ENCODE measurements at places on chromosomes 4 and X.
A peak's percentile ranks its signal among the peaks of the same experiment; 100 is the strongest.

DNA sequence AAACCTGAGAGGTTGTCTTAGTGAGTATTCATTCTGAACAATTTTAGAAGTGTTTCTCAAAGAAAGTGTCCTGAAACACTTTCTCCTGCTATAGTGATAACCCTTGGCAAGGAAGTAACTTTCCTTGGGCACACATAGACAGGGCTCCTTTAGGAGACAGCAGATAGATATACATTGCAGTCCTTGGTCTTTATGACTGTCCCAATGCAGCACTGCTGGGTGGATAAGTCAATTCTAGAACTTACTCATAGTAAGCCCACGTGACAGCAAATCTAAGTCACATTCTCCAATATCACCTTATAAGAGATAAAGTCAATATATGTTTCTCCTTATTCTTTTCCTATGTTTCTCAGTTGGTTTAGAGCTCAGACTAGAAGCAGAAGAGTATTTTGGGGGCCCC is 46.7 kb downstream of the GPRASP3 start:
- H3K27ac ChIP-seq, result no peak overlapping the region
- no peaks in the 10 kb centered on the region for H3K36me3 ChIP-seq
- no peak for DNase-seq
- H3K4me3 ChIP-seq, result no peak overlapping the region
- H3K4me1 ChIP-seq, result no peaks in the 10 kb centered on the region

- H3K27me3 ChIP-seq, result no peaks in the 10 kb centered on the region
- no peaks in the 10 kb centered on the region for H3K36me3 ChIP-seq
- H3K4me1 ChIP-seq, result no peaks in the 10 kb centered on the region
- DNase-seq, result no peak
- H3K27ac ChIP-seq, result no peak overlapping the region
Observed at GRCh38 chr4:10806953-10807645, 122.5 kb upstream of the CLNK start.

GRCh38 chrX:56793521-56794320 is 64.7 kb downstream of the NBDY start:
- DNase-seq, result peak; percentile 13
- H3K27me3 ChIP-seq, result no peaks in the 10 kb centered on the region
- H3K4me3 ChIP-seq, result no peak overlapping the region
- H3K27ac ChIP-seq, result no peak overlapping the region
- no peaks in the 10 kb centered on the region for H3K4me1 ChIP-seq

DNA sequence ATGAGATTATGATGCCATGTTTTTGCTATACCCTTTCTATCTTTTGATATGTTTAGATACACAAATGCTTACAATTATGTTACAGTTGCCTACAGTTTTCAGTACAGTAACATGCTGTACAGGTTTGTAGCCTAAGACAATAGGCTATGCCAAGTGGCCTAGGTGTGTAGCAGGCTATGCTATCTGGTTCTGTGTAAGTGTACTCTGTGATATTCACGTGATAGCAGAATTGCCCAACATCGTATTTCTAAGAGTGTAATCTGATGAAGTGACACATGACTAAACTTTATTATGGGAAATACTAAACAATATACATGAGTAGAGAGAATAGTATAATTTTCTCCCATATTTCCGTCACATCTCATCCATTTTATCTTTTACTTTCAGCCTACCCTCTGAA is 97.0 kb downstream of the CLDN22 start:
- no peaks in the 10 kb centered on the region for H3K27me3 ChIP-seq
- H3K4me3 ChIP-seq, result no peak overlapping the region
- peaks cover 22% of the 10 kb centered on the region for H3K36me3 ChIP-seq
- no peaks in the 10 kb centered on the region for H3K4me1 ChIP-seq

GRCh38 chr4:6332042-6332668 is 62.5 kb downstream of the WFS1 start:
- no peak overlapping the region for H3K4me3 ChIP-seq
- H3K27me3 ChIP-seq, result no peaks in the 10 kb centered on the region
- no peak overlapping the region for H3K27ac ChIP-seq
- H3K4me1 ChIP-seq, result no peaks in the 10 kb centered on the region
- DNase-seq, result peak; percentile 36

DNA sequence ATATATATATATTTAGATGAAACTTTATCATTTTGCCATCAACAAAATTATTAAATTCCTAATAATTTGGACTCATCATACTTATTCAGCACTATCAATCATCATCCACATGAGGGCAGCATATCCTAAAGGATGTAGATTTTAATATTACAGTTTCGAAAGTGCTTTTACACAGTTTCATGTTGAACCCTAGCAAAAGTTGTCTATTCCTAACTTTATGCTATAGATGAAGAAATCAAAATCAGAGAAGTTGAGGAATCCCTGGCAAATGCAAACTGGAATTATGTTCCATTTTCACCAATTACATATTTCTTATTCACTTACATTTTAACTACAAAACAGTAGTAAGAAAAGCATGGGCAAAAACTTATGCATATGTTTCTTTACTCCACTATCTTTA is 36.6 kb upstream of the UGT2A1 start:
- H3K27ac ChIP-seq, result no peak overlapping the region
- H3K27me3 ChIP-seq, result no peaks in the 10 kb centered on the region
- DNase-seq, result no peak
- no peaks in the 10 kb centered on the region for H3K36me3 ChIP-seq

- DNase-seq, result no peak
- H3K4me1 ChIP-seq, result no peaks in the 10 kb centered on the region
- no peaks in the 10 kb centered on the region for H3K27me3 ChIP-seq
- H3K36me3 ChIP-seq, result no peaks in the 10 kb centered on the region
- H3K4me3 ChIP-seq, result no peak overlapping the region
- H3K27ac ChIP-seq, result no peak overlapping the region
Observed at GRCh38 chr4:30341731-30342130, 378.4 kb upstream of the PCDH7 start.

All from SJSA1 (cell line).